ENCODE measurements at places on chromosomes 6 and 20. TPM values are rescaled to one million over a fixed set of nuclear protein-coding genes. Genes with fewer than 3 reads are reported as not detected.

The PRRT1 gene
- under 0.01 TPM for total RNA-seq

The MOXD1 gene
- 15.1 TPM for total RNA-seq

The HFE gene
- total RNA-seq: 15.5 TPM

The RAET1E gene
- under 0.01 TPM for total RNA-seq

The AGPAT1 gene
- 21.9 TPM for total RNA-seq

The HSPA1L gene
- 0.97 TPM for total RNA-seq

The HLA-DOA gene
- not detected for total RNA-seq

The SPATS1 gene
- not detected for total RNA-seq

The LPIN3 gene
- 5.6 TPM for total RNA-seq

The NNAT gene
- 1.3 TPM for total RNA-seq

The HLA-DQA1 gene
- not detected for total RNA-seq

The COX4I2 gene
- not detected for total RNA-seq

The LIME1 gene
- 3.5 TPM for total RNA-seq

The SPEF1 gene
- under 0.01 TPM for total RNA-seq

The TM9SF4 gene
- 43.5 TPM for total RNA-seq

The TTK gene
- total RNA-seq: 27.6 TPM

The SYNJ2 gene
- total RNA-seq: 53.1 TPM

The PSORS1C1 gene
- total RNA-seq: 3.0 TPM

The NKAPL gene
- 1.7 TPM for total RNA-seq

The HM13 gene
- 91.1 TPM for total RNA-seq

The ARFGEF3 gene
- total RNA-seq: under 0.01 TPM

The TFAP2C gene
- 18.1 TPM for total RNA-seq

The OGFRL1 gene
- total RNA-seq: 90.8 TPM

The ZNF831 gene
- not detected for total RNA-seq

The HEBP2 gene
- total RNA-seq: 13.8 TPM

The SLC17A2 gene
- not detected for total RNA-seq
